ENCODE measurements at places on chromosomes 2 and 18. TPM values are rescaled to one million over a fixed set of nuclear protein-coding genes. Genes with fewer than 3 reads are reported as not detected.

VIL1 gene
- not detected for total RNA-seq

KANSL3 gene
- total RNA-seq, result 44.0 TPM

PNKD gene
- total RNA-seq, result 25.3 TPM

TUBB8B gene
- total RNA-seq, result not detected

MEP1B gene
- not detected for total RNA-seq

TMEM169 gene
- total RNA-seq, result 0.14 TPM

ZNF385B gene
- not detected for total RNA-seq

UGT1A10 gene
- 0.22 TPM for total RNA-seq

DUSP19 gene
- 0.88 TPM for total RNA-seq

Data from placental pericyte (primary cell).